NCI-H187 (cell line): ENCODE measurements at places on chromosomes 4 and X.
A peak's percentile ranks its signal among the peaks of the same experiment; 100 is the strongest.

GRCh38 chrX:72126539-72127140 is 5.1 kb downstream of the RTL5 start:
- DNase-seq, result peak; percentile 53

GRCh38 chrX:72366178-72366577 is 60.5 kb upstream of the CITED1 start:
- DNase-seq, result no peak

DNA sequence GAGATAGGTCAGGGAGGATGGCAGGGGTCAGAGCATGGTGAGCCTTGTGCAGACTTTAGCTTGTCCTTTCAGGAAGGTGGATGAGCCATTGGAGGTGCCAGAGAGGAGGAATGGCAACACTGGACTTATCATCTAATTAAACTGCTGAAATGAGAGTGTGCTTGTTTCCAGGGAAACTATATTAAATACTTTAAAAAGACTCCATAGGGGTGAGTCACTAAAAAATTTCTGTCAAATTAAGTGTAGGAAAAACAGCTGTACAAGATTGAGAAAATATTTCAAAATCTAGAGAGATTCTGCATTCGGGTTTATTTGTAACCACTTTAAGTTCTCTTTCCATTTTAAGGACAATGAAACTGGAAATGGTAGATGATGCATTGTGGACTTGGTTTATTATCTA is 11.4 kb downstream of the FRAS1 start:
- no peak for DNase-seq

DNA sequence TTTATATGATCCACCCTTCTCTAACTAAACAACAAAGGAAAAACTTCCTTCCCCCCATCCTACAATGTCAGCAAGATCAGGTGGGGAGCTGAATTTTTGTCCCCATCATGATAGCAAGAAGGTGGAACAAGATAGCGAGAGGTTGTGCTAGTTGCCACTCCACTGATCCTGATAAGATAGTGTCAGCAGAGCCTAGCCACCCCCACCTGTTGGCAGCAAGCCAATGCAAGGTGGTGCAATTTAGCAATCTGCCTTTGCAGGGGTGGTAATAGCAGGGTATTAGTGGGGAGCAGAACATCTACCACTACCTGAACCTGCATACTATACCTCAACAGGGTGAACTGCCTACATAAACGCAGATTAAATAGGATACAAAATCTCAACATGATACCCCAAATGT is 80.2 kb upstream of the MAMLD1 start:
- no peak for DNase-seq

GRCh38 chr4:82567444-82567843 is 5.7 kb upstream of the TMEM150C start:
- no peak for DNase-seq

DNA sequence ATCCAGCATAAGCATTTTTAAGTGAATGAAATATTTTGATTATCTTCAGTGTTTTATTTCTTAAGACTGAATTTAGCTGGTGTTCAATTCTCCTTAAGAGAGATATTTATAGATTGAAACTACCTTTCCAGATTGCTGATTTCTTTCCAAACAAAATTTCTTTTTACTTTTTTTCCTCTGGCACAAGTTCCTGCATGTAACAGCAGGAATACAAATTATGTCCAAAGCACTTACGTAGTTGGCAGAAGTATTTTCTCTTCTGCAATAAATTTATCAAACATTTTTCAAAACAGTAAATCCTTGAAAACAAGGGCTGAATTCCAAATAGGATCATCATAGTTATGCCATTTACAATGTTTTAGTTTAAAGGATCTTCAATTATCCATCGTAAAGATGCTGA is 412.6 kb downstream of the IQCM start:
- no peak for DNase-seq

- DNase-seq, result no peak
Observed at GRCh38 chr4:105560421-105560848, 8.0 kb downstream of the ARHGEF38 start.

GRCh38 chrX:148159796-148160195 is 178.7 kb downstream of the FMR1NB start:
- DNase-seq, result no peak

GRCh38 chr4:73869130-73870055 is at the start of gene CXCL1:
Gene CXCL1, plus strand, starts transcription at chr4:73869393. Its CDS starts 78 bp downstream, at chr4:73869471.
- DNase-seq, result no peak

DNA sequence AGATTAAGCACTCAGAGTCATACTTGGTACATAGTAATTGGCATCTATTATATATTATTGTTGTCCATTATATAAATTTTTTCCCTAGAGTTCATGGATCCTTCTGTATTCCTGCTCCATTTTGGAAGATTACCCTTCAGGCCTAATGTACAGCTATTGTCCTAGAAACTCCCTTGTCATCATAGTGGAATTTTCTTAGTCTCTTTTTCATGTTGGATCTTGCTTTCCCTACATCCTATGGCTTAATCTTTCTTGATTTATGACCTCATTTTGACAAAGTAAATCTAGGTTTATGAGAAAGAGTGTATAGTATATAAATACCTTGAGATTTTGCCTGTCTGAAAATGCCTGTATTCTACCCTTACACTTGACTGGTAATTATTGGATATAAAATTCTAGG is 22.1 kb downstream of the ARMCX4 start:
- DNase-seq, result no peak

- DNase-seq, result no peak
Observed at GRCh38 chr4:168317621-168318020, 931 bp downstream of the DDX60 start.

GRCh38 chrX:45830343-45830742 is 629.7 kb upstream of the DIPK2B start:
- no peak for DNase-seq

- no peak for DNase-seq
Observed at GRCh38 chr4:152459326-152459725, 76.6 kb downstream of the FBXW7 start.

- no peak for DNase-seq
Observed at GRCh38 chr4:124590480-124590879, 122.1 kb downstream of the ANKRD50 start.

DNA sequence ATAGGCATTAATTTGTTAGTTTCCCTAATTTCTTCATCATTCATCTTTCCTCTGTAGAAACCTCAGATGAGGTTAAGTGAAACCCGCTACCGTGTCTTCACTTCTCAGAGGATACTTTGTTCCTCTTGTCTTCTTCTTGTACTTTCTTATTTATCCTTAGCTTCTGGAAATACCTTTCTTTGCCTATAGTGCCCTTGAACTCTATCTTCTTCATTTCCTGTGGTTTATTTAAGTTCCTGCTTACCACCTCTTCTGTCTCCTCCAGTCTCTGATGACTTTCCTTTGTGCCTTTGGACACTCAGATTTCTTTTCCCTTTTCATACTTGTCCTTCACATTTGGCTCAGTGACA is 159.6 kb upstream of the LEF1 start:
- DNase-seq, result no peak

GRCh38 chr4:129550281-129550785 is 454.4 kb downstream of the C4orf33 start:
- no peak for DNase-seq

DNA sequence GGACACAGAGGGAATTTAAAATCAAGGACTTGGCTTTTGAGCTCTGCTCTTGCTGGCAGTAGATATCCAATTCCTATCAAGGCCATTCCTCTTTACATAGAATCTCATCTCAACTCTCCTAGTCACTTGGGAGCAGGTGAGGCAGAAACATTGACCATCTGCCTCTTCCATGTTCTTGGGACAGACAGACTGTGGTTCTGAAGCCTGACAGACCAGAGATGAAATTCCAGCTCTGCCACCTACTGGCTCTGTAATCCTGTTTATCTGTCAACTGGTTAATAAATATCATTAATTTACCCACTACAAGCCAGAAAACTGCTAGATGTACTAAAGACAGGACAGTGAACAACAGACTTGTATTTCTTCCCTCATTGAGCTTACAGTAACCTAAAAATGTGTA is 300.8 kb downstream of the ADGRL3 start:
- DNase-seq, result no peak

GRCh38 chrX:50815120-50815519 is 1.1 kb upstream of the SHROOM4 start:
- no peak for DNase-seq

DNA sequence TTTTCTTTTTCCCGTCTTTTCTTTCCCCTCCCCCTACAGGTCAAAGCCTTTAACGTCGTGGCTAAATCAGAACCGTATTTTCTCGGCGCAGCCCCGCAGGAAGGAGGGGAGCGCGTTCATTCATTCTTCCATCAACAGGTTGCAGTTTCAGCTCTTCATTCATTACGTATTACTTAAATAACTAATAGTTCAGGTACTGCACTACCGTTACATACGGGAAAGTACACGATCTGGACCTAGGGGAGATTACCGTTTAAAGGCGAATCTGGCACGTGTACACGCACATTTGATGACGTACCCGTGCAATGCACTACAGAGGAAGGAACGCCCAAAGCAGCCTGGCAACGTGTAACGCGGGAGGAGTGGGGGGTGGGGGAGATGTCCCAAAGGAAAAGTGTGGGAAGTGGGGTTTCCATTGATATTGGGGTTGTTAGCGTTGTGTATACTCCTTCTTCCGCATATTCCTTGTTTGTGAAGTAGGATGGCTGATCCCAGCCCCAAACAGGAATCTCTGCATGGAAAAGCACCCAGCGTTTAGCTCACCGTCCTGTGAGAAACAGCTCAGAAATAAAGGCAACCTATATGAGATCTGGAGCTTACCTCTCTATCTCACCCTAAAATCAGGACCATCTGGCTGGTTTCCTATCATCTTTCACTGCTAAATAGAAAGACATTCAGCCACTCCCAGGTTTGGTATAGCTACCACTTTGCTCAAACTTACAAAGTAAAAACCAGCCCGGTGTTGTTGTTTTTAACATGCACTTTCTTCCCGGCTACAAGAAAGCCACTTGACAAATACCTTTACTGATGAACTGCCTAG is 585 bp upstream of the SEC24D start:
- DNase-seq, result no peak

DNA sequence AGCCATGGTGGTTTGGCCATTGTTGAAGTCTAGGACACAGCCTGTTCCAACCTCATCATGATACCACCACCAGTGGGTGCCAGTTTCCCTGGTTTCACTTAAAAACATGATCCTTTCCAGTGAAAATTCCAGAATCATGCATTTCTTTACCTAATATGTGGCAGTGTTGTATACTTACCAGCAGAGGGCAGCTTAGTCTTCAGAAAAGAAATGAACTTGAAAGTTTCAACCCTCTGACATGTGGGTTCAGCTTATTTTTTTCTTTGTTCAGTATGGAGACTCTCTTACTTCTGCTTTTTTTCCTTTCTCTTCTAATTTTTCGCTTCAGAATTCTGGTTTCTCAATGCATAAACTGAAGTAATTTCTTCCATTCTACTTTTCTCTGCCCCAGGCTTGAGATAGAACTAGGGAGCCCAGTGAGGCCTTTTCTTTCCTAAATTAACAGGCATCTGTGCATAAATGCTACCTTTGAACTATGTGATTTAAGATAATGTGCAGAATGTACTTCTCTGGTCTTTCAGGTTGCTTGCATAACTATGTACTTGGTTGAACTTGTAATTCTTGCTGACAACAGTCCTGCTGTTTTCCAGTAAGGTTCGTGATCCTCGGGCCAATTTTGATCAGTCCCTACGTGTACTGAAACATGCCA is 10.7 kb downstream of the LIAS start:
- no peak for DNase-seq

GRCh38 chr4:111631215-111631999 is 513.8 kb upstream of the FAM241A start:
- no peak for DNase-seq

DNA sequence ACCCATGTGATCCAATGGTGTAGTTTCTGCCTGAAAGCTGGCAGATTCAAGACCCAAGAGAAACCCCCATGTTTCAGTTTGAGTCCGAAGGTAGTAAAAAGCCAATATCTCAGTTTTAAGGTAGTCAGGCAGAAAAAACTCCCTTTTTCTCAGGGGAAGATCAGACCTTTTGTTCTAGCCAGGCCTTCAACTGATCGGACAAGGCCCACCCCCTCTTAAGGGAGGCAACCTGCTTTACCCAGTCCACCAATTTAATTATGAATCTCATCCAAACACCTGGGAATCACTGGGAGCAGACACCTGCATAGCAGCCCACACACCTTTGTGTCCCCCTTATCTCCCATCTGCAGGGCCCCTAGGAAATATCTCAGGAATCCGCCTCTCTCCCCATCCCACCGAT is 322.0 kb downstream of the STK32B start:
- no peak for DNase-seq
